Activated CD4-positive, CD25-positive, alpha-beta regulatory T cell treated with anti-CD3 and anti-CD28 coated beads, Interleukin-2, amount 50 U/mL, for 16 hours (primary cell): ENCODE measurements at places on chromosomes 1 and 21.

DNA sequence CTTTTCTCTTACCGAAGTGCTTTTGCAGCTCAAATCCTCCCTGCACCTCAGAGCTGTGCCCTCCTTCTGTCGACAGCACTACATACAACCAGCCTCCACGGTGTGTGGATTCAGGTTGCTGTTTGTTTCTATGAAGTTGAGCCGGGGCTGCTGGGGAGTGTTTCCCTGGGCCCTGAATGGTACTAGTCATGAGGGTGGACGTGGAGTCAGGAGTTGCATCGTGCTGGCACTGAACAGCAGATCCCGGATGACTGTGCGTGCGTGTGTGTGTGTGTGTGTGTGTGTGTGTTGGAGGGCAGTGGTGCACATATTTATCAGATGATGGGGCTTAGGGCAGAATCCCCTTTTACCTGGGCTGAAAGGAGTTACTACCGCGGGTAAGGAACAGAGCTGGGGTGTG lies 47.0 kb downstream of the ACTL8 start:
- DNase-seq, result no peak

- DNase-seq, result no peak
These were observed 1.5 kb downstream of the GPATCH4 start for GRCh38 chr1:156599811-156600210.

- no peak for DNase-seq
These were observed 66.2 kb upstream of the RNPC3 start for GRCh38 chr1:103459346-103459745.

DNA sequence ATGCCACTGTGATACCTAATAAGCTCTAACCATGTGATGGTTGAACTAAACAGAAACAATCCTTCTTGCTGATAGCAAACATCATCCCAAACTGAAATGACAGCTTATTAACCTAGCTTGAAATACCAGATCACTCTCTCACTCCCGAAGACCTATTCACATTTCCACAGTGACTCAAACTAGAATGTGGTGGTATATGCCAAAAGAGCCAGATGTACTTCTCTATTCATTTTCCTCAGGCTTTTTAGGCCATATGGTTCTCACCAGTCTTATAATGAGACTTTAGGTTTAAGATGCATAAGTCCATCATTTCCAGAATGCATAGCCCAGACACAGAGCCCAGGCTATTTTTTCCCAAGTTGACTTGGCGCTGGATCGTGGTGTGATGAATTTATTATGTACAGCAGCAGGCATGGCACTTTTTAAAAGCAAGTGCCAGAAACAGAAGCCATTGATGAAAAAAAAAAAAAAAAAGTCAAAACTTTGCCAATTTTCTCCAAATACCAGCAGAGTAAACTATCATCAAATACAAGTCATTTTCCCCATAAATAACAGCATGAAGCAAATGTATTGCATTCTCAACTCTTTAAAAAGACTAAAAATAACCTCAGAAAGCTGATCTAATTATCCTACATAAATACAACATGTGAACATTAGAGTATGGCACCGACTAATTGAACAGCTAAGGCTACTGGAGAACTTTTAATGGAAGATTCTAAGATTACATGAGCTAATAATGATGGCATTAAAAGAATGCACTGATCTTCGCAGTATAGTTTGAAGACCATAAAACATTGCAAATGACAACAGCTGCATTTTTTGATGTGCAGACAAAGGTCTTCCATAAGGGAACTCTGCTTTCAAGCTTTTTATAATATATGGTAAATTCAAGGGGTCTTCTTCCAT lies 365.4 kb downstream of the LRRIQ3 start:
- DNase-seq, result no peak

DNA sequence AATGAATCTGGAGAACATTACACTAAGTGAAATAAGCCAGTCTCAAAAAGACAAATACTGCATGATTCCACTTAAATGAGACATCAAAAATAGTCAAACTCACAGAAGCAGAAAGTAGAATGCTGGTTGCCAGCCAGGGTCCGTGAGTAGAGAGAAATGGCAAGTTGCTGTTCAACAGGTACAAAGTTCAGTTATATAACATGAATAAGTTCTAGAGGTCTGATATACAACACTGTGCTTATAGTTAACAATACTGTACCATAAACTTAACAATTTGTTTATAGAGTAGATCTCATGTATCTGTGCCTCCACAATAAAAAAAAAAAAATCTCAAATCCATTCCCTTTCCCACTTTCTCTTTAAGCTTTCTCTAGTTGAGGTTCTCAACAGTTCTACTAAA lies 83.5 kb downstream of the DENND1B start:
- DNase-seq, result no peak

- no peak for DNase-seq
These were observed 110.2 kb downstream of the NAV1 start for GRCh38 chr1:201648907-201649721.

GRCh38 chr1:67019121-67019520 lies 34.8 kb downstream of the SLC35D1 start:
- DNase-seq, result no peak

DNA sequence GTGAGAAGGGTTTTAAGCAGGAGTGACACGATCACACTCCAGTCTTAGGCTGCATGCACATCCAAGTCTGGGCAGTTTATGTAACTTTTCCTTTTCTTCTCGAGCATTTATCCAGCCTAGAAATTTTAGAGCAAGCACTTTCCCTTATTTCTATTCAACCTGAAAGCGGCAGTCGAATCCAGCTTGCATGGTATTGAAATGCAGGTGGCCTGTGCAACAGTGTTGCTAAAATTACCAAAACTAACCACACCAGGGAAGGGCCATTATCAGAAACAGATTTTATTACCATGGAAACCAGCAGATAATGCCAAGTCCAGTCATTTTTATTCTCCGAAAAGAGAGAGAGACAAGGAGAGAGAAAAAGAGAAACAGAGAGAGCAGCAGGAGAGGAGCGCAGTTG lies 179.9 kb upstream of the ZC3H12A start:
- no peak for DNase-seq

GRCh38 chr1:229132706-229133105 lies 138.2 kb upstream of the RAB4A start:
- DNase-seq, result no peak

DNA sequence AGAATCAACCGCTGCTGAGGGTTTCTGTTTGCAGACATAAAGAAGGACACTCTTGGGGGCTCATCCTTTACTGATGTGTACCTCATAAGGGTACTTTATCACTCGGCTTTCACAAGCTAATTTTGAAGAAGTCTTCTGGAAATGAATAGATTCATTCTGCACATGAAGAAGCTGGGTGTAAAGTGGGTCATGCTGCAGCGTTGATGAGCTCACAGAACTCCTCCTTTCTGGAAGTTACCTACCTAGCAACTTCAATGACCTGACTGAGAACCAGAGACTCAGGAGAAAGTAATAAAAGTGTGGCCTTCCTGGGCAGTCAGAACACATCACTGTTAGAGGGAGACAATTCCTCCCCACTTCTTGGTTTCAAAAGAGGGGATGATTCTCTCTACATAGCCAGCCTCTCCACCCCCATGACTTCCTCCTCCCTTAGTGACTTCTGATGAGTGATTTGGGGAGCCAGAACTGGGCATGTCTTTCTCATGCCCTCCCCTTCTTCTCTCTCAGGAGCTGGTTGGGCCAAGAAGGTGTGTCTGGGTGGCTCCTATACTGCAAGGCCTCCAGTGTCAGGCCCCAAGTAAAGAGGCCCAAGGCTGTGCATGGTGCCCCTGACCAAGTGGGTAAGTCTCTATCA lies 27.0 kb downstream of the PCNX2 start:
- no peak for DNase-seq
